ENCODE measurements at places on chromosomes 2 and 18.

- no peak for DNase-seq
Observed at GRCh38 chr2:234673961-234674759, 177.3 kb upstream of the ARL4C start.

DNA sequence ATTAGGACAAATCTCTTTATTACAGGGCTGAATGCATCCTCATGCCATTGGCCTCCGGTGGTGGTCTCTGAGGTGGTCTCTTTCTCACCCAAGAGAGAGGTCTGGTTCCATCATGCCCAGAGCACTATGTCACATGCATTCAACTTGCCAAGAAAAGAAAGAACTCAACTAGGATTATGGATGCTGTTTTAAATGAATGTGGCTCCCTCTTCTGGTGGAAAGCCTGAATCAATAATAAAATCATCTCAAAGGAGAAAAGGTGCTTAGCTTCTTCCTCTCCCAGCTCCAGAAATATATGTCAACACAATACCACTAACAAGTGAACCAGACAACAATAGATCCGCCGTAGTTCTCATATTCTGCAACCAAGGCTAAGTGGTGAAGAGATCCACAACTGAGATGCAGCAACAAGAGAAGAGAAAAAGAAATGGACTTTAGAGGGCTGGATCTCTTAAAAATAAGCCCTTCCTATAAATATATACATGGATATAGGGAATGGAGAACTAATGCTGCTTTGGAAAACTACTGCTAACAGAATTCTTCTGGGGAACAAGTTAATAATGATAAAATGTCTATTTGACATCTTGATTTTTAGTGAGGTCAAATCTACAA lies 396.8 kb downstream of the NCKAP5 start:
- peak; percentile 71 for DNase-seq

DNA sequence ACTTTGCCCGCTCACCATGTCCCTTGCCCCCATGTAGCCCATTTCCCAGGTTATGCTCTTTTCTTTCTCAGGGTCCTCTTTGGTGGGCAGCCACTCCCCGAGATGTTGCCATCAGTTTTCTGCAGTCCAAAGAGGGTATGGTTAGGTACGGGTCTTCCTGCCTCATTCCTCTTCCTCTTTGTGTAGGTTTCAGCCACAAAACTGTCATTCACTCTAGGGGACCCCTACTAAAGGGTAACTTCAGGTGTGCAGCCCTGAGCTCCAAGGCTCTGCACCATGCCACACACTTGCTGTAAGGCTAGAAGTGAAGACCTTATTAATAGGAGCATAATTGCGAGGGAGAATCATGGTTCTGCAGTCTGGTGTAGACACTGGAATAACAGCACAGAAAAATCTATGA lies 99.8 kb upstream of the ZNF397 start:
- DNase-seq, result no peak

DNA sequence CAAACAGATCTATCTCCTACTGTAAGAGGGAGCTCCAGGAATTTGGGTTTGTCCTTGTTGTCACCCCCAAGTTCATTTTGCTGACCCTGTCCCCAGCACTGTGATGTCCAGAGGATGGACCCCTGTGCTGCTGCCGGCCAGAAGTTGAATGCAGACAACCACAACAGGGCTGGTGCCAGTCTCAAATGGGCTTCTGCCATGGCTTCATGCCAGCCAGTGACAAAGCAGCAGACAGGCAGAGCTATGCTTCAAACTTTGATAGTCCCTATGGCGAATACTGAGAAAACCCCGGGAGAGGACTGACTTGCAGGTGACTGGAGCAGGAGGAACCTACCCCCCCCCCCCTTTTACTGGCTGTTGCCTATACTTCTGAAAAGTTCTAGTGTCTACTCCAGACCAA lies 3.2 kb downstream of the SMAD7 start:
- DNase-seq, result peak; percentile 73

GRCh38 chr2:209878701-209879100 lies 107.1 kb downstream of the UNC80 start:
- no peak for DNase-seq

DNA sequence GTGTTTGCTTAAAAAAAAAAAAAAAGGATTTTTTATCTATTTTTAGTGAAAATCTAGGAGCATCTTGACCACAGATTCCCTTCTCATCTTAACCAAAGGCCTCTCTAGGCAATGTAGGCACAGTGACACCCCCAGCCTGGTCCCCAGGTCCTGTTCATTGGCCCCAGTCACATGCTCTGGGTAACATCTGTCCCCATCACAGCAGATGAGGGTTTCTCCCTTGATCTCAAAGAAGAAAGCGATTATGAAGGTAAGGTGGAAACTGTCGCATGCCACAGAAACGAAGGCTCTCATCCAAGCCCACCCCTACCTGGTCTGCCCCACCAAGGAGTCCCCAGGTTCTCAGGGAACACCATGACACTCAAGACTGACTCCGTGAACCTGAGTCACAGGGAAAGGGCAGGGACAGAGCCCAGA lies 4.7 kb downstream of the HS6ST1 start:
- DNase-seq, result no peak

DNA sequence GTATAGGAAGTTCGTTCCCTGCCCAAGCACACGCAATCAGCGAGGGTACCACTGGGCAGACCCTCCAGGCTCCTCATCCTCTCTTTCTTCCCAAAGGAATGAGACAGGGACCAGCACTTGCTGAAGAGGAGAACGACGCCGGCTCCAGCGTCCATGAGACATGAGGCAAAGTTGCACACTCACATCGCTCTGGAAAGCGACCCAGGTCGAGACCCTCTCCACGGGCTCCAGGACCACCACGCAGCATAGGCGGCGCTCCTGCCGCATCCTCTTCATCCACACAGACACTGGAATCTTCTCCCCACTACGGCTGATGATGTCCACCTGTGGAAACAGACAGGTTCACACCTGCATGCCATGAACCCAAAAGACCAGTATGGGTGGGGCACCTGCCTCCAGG lies 10.8 kb downstream of the PASK start:
- DNase-seq, result no peak

DNA sequence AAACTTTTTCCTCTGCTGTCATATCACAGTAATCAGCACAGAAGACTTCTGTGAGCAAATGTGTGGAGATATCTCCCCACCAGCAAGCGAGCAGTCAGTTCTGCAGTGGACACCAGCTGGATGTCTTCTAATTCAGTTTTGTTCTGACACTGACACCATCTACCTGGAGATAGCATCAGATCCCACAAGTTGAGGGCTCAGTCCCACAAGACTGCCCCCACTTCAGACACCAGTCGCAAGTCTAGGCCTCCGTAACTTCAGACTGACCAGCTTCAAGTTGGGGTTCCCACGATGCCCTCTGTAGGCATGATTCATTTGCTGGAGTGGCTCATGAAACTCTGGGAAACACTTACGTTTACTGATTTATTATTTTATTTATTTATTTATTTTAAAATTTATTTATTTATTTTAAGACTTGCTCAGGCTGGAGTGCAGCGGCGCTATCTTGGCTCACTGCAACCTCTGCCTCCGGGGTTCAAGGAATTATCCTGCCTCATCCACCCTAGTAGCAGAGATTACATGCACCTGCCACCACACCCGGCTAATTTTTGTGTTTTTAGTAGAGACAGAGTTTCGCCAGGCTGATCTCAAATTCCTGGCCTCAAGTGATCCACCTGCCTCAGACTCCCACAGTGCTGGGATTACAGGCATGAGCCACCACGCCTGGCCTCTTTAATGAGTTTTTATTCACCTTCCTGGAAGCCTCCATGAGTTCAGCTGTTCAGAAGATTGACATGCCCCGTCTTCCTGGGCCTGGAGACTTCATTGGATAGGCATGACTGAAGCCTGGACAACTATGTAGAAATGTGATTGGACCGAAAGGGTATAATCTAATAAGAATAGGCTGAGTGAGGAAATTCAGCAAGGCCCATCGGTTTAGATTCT lies 55.7 kb downstream of the PAPOLG start:
- no peak for DNase-seq

GRCh38 chr2:99562516-99562915 lies 72.7 kb upstream of the REV1 start:
- no peak for DNase-seq

GRCh38 chr2:237185553-237185925 lies 99.8 kb downstream of the COPS8 start:
- DNase-seq, result no peak

- no peak for DNase-seq
Observed at GRCh38 chr2:15750822-15751329, 159.2 kb downstream of the DDX1 start.

DNA sequence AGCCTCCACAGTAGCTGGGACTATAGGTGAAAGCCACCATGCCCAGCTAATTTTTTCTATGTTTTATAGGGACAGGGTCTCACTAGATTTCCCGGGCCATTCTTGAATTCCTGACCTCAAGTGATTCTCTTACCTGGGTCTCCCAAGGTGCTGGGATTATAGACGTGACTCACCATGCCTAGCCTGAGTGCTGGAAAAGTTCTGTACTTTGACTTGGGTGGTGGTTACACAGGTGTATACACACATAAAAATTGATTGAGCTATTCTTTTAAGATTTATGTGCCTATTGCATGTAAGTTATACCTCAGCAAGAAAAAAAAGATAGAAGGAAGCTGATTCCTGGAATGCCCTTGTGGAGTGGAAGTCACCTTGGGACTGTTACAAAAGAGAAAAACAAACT lies 34.8 kb upstream of the KCNF1 start:
- no peak for DNase-seq

DNA sequence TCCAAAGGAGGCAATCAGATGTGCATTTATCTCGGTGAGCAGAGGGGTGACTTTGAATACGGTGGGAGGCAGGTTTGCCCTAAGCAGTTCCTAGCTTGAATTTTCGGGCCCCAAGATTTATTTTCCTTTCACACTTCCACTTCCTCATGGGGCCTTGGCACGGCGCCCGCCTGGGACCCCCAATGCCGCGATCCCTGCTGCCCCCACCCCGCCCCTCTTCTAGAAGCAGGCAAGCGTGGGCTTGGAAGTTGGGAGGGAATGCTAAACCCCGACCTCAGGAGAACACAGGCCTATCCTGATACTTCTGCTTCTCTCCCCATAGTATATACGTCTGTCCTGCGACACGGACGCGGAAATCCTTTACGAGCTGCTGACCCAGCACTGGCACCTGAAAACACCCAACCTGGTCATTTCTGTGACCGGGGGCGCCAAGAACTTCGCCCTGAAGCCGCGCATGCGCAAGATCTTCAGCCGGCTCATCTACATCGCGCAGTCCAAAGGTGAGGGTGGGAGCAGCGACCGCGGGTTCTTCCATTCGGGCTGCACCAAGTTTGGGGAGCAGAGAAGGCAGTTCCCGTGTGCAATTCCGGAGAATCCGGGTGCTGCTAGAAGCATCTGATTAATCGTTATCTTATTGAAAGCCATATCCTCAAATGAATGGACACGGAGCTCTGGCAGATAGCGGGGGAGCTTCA lies 21.6 kb downstream of the TRPM8 start:
- peak; percentile 34 for DNase-seq

- no peak for DNase-seq
Observed at GRCh38 chr18:47749600-47749973, 180.9 kb downstream of the SMAD2 start.

DNA sequence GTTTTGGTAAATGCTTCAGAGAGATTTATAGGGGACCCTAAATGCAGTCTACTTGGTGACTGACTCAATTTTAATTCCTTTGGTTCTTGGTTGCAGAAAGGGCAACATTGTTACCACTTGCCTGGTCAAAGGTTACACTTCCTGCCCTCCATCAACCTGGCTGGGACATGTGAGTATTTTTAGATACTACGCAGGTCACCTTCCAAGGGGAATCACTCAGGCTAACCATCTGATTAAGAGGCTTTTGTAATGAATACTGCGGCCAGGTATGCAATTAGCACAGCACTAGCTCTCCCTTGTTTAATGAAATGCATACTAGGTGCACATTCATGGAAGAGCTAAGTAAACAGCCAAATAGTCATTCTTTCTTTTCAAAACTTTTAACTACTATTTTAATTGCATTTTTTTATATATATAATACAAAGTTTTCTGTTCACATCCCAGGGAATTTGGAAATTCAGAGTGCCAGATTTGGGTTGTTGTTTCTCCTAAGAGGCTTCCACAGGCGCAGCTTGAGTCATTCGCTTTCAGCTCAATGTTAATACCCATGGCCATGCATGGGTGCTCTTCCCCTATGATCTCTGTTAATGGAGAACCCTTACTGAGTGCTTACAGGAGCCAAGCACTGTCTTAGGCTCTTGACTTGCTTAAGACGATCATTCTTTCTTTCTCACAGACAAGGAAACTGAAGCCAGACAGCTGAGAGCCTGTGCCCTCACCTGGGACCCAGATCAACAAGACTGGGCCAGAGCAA lies 152.2 kb downstream of the MTX2 start:
- DNase-seq, result peak; percentile 91

- DNase-seq, result no peak
Observed at GRCh38 chr2:16775899-16776231, 110.2 kb upstream of the CYRIA start.

- no peak for DNase-seq
Observed at GRCh38 chr2:26169681-26170414, 3.0 kb upstream of the GAREM2 start.

GRCh38 chr2:176492583-176492982 lies 223.3 kb downstream of the MTX2 start:
- DNase-seq, result no peak

- DNase-seq, result peak; percentile 66
Observed at GRCh38 chr2:158773121-158773520, 22.0 kb upstream of the DAPL1 start.

GRCh38 chr18:74190086-74190485 lies 41.8 kb downstream of the TIMM21 start:
- no peak for DNase-seq

DNA sequence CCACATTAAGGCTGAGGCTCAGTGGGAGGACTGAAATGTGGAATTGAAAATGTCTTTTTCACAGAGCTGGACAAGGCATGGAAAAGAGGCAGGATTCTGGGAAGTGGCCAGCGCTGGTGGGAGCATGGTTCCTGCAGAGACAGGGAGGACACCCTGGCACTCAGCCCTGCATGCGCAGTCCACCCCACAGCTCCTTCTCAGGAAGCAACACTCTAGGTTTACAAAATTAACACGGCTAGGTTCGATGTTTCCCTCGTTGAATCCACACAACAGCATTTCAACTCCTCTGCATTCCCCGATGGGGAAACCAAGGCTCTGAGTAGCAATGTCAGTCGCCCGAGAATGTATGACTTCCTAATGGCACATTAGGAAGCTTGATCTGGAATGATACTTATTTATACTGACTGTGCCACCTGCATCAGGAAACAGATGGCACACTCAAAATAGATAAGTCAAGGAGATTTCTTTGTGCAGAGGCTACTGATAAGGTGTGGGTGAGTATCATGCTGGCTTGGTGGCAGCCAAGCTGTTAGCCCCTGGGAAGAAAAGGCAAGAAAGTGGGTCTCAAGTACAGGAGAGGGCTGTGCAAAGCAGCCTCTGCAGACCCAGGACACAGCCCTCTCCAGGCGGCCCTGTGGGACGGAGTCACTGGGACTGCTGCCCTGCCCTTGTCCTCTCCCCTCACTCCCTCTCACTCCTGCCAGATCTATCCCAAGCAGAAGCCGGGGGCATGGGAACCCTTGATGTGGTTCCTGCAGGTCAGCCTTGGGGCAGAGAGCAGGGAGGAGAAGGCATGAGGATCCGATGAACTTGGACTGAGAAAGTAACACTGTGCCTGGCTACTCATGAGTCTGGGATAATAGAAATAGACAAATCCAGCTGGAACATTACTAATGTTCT lies 158.4 kb upstream of the FHL2 start:
- no peak for DNase-seq
